Skin of body (tissue), 3 donors: ENCODE measurements at places on chromosomes 11 and 22.

DNA sequence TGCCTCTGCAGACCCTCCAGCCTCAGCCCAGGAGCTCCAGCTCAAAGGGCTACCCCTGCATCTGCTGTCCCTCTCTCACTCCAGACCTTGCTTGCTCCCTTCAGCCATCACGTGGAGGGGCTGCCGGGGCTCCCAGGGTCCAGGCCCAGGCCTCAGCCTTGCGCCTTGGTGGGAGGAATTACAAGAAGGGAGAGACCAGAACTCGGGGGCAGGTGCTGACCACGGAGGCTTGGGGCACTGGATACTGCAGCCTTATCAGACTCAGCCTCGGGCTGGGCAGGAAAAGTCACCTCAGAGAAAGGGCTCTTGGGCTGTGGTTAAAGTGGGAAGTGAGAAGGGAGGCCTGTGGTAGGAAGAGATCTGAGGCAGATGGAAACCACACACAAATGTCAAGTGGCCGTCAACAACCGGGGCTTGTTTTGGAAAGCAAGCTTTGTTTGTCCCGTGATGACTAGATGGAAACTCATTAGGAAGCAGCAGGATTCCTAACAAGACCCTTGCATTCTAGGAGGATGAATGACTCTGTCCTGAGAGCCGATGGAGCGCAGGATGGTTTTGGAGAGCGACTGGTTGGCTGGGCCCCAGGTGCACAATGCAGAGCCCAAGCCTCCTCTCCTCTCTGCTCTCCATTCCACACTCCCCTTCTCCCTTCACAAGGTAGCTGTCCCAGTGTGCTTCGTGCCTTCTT is 1321.7 kb downstream of the TBC1D22A start:
- no peak for DNase-seq

- DNase-seq: no peak
Measured at GRCh38 chr11:73201249-73201648, 16.8 kb upstream of the P2RY2 start.

GRCh38 chr22:25551396-25551795 is 13.1 kb upstream of the GRK3 start:
- DNase-seq: no peak

GRCh38 chr11:12494699-12495098 is 117.3 kb downstream of the PARVA start:
- no peak for DNase-seq

DNA sequence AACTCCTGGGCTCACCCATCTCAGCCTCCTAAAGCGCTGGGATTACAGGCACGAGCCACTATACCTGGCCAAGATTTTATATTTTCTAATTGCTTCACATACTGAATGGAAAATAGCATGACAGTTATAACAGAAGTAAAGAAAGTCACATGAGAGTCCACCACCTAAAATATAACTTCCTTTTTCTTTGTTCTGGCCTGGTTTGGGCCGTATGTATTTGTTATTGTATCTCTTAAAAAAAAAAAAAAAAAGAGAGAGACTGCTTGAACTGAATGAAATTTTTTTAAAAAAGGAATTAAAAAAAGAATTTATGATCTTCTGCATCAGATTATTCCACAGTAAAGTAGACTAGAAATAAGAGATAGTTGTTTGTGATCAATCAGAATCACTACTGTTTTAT is 86.0 kb upstream of the GRIK4 start:
- DNase-seq: no peak

GRCh38 chr11:69649576-69649900 is 8.6 kb downstream of the CCND1 start:
- DNase-seq: no peak

DNA sequence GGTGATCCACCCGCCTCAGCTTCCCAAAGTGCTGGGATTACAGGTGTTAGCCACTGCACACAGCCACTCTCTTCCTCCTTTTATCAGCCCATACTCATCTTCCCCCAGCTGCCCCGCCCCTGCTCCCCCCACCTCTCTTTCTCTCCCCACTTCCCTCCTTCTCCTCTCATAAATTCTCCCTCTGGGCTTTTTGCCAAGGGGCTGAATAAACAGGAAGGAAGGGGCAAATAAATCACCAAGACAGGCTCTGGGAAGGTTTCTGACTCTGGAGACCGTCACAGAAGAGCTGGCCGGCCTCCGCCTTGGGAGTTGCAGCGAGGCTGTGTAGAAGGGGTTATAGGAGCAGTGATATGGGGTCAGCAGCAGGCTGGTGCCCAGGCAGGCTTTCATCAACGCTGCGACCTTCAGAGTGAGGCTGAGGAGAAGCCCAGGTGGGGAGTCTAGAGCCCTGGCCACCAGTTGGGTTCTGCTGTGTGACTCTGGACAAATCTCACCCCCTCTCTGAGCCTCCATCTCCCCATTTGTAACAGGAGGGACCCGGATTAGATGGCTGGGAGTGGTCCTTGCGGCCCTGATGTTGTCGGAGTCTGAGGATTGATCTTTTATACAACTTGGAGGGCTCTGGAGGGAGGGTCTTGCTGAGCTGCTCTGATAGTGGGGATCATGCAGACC is 62.6 kb upstream of the RASD2 start:
- peak; percentile 31 for DNase-seq

DNA sequence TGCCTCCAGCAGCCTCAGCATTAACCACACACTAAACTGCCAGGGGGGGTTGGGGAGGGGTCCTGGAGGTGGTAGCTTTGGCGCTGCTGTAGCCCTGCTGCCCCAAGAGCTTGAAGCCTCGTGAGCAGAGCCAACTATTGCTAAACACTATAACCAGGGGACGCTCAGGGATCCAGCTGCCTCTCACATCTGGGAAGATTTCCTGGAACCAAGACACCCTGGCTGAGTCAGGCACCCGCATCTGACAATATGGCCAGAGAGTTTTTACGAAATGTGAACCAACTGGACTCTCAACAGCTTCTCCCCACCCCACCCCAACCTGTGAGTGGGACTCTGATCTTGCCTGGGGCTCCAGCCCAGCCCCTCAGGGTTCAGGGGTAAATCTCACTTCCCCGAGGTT is 14.3 kb downstream of the C1QTNF6 start:
- peak; percentile 55 for DNase-seq

- no peak for DNase-seq
Measured at GRCh38 chr11:61141601-61142028, 19.6 kb downstream of the VPS37C start.

- no peak for DNase-seq
Measured at GRCh38 chr11:57938351-57938750, 85.3 kb upstream of the OR9Q1 start.

- no peak for DNase-seq
Measured at GRCh38 chr11:13486926-13487660, 8.7 kb downstream of the PTH start.

- no peak for DNase-seq
Measured at GRCh38 chr11:12853652-12854296, 155.3 kb upstream of the RASSF10 start.

DNA sequence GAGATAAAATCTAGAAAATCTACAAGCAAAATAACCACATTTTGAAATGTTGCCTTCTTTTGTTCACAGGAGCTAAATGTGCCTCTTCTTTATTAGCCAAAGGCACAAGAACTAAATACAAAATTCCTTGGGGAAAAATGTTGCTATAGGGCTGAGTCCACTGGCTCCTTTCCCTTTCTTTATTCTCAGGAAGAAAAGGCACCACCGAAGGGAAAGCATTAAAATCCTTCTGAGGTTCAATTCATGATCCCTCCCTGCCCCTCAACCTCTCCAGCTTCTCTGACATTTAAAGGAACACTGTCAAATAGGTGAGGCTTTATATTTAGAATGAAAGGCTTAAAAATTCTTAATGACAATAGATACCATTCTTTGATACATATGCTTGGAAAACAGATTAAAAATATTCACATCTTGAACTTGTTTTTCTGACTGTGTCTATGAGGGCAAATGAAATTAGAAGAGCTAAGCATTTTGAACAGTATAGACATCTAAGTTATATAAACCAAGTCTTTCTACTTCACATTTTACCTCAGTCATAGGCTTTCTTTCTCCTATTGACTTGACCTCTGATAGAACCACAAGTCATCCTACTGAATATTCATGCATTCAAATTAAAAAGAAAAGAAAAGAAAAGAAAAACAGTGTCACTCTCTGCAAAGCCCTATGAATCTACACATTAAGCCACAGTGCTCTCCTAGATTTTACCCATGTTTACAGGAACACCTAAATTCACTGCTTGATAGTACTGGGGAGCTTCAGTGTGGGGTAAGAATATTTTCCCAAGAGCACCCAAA is 148.2 kb downstream of the MAML2 start:
- no peak for DNase-seq

DNA sequence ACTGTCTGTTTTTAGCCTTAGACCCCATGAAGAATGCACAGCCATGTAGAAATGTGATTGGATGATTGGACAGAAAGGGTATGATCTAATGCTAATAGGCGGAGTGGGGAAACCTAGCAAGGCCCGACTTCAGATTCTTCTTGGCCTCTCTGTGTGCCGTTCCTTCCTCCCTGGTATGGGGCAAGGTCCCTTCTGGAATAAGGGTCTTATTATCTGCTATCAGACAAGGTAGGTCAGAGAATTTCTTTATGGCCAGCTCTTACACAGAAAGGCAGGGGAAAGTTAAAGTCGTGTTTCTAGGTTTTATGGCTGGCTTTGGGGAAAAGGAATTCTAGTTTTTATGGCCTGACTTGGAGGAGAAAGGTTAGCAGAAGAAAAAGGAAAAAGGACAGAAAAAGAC is 30.6 kb downstream of the DBX1 start:
- DNase-seq: no peak

DNA sequence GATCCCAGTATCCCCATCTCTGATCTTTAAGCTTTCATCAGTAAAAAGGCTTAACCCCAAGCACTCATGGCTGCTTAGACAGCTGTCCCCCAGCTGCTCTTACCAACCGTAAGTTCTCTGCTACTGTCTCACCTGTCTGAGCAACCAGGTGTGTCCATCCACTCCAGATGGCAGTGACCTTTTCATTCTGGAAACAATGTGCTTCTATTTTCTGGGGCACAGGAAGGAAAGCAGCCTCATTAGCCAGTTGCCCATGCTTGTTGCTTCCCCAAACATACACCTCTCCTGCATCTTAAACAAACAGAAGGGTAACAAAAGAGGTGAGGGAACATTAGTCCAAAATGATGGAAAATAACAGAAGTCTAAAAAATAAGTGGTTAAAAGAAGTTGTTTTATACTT is 24.4 kb downstream of the SERGEF start:
- DNase-seq: no peak
